ENCODE measurements at places on chromosomes 7 and 10. TPM values are rescaled to one million over a fixed set of nuclear protein-coding genes. Genes with fewer than 3 reads are reported as not detected.

C10orf53 gene
- not detected for total RNA-seq

TEX36 gene
- total RNA-seq, result not detected

ZP3 gene
- total RNA-seq, result 1.1 TPM

HMX3 gene
- total RNA-seq, result not detected

CDNF gene
- total RNA-seq, result not detected

- no peak overlapping the region for H3K27ac ChIP-seq
- no peaks in the 10 kb centered on the region for H3K36me3 ChIP-seq
- no peak overlapping the region for H3K4me3 ChIP-seq
- H3K27me3 ChIP-seq, result no peaks in the 10 kb centered on the region
- DNase-seq, result no peak
Observed at GRCh38 chr7:96658022-96658412, 51.6 kb downstream of the SEM1 start.

DNA sequence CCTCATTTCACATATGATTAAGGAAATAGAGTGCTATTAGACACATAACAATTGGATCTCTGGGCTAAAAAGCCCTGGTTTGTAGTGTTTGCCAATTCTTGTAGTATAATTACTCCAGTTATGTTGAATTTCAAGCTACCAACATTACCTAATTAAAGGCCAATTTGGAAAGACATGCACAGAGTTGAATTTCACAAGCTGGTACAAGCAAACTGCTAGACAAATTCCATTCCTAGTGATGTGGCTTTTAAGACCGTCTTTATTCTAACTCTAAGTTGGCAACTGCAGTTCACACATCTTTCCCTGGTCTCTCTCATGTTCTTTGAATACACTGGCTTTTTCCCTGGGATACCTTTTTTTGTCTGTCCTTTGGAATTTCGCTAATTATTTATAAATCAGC lies 384.1 kb upstream of the CNTNAP2 start:
- no peak overlapping the region for H3K4me3 ChIP-seq
- no peak for DNase-seq
- no peaks in the 10 kb centered on the region for H3K4me1 ChIP-seq

DNA sequence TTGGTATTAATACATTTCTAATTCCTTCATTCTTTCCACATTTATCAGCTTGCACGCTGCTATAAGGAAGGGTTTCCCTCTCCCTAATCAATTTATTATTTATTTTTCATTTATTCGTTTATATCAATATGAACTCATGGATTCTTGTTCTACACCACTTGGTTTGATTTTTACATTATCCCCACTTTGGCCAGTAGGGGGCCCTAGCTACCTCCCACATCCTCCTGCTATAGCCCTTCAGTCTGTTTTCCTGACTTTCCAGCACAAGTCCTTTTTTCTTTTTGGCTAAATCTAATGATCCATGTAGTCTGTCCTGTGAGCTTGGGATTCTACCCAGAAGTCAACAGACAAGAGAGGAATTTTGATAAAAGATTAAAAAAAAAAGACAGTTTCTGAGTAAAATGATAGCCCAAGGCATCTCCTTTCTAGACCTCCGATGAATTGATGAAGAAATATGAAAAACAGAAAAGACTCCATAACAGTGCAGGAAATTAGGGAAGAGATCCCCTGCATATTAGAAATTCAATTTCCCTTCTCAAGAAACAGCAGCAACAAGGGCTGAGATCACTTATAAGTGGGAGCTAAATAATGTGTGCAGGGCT lies 47.7 kb downstream of the LYZL2 start:
- H3K27me3 ChIP-seq, result no peaks in the 10 kb centered on the region
- H3K36me3 ChIP-seq, result no peaks in the 10 kb centered on the region
- no peak for DNase-seq
- H3K4me3 ChIP-seq, result no peak overlapping the region
- H3K27ac ChIP-seq, result no peak overlapping the region
- H3K4me1 ChIP-seq, result no peaks in the 10 kb centered on the region

- no peak overlapping the region for H3K4me3 ChIP-seq
- H3K4me1 ChIP-seq, result no peaks in the 10 kb centered on the region
- no peak overlapping the region for H3K27ac ChIP-seq
- H3K36me3 ChIP-seq, result no peaks in the 10 kb centered on the region
- no peaks in the 10 kb centered on the region for H3K27me3 ChIP-seq
- no peak for DNase-seq
Observed at GRCh38 chr10:124144536-124144935, 51.1 kb upstream of the CHST15 start.

- H3K4me3 ChIP-seq, result no peak overlapping the region
- DNase-seq, result no peak
- no peaks in the 10 kb centered on the region for H3K4me1 ChIP-seq
- H3K36me3 ChIP-seq, result no peaks in the 10 kb centered on the region
Observed at GRCh38 chr7:109663806-109664205, 1094.1 kb downstream of the DNAJB9 start.

DNA sequence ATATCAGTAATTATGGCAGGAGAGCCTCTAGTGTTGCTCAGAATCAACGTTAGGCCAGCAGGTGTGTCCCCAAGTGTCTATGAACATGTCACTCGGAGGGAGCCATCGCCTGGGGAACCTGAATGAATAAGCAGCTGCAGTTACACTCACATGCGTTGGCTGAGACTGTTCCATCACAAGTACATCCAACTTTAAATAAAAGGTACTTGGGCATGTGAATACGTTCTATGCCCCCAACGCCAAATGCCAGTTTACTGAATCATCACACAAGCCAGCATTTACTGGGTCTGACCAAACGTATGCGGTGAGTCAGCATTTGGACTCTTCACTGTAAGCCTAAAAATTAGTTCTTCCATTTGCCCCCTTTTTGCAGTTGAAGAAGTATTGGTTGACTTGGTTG lies 207.6 kb upstream of the PLXNA4 start:
- H3K4me3 ChIP-seq, result no peak overlapping the region
- H3K27me3 ChIP-seq, result no peaks in the 10 kb centered on the region
- H3K36me3 ChIP-seq, result peaks cover 8% of the 10 kb centered on the region
- DNase-seq, result no peak
- H3K27ac ChIP-seq, result no peak overlapping the region

- no peaks in the 10 kb centered on the region for H3K27me3 ChIP-seq
- H3K27ac ChIP-seq, result no peak overlapping the region
- no peaks in the 10 kb centered on the region for H3K4me1 ChIP-seq
- H3K36me3 ChIP-seq, result peaks cover 64% of the 10 kb centered on the region
Observed at GRCh38 chr10:77832238-77832637, 94.3 kb downstream of the DLG5 start.

DNA sequence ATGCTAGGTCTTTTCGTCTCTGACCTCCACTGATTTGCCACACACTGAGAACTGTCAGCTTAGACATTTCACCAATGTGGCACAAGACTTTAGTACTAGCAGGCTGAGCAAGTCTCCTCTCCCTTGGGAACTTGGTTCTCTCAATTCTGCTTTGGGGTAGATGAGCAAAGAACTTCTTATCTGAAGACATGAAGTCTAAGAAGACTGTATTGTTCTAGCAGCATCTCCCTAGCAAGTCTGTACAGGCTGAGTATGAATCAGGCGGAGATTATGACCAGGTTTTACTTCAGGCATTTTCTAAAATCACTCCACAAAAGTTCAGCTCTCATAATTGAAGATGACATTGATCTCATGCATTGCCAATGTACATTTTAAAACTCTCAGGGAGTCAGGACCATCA lies 23.8 kb upstream of the STN1 start:
- H3K4me1 ChIP-seq, result no peaks in the 10 kb centered on the region
- H3K4me3 ChIP-seq, result no peak overlapping the region

DNA sequence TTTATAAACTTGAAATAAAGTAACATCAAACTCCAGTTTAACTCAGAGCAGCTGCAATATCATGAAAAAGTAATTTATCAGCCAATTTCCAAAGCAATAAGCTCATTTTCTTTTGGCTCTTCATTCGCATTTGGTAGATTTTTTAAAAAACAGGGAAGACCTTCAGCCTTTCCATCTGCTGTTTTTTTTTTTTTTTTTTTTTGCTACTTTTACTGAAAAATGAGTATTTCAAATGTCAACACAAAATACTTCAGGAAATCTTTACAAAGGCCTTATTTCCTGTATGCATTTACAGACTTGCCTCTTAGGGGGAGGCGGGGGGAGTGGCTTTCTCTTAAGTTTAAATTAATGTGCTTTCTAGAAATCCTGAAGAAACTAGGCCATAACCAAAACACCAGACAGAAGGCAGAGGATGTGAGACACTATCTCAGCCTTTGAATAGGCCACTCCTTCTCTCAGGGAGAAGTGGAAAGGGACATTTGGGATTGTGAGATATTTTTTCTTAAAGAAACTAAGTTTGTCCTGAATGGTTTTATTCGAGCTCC lies 91.8 kb downstream of the COL28A1 start:
- no peak for DNase-seq
- H3K27ac ChIP-seq, result no peak overlapping the region
- no peaks in the 10 kb centered on the region for H3K4me1 ChIP-seq
- no peaks in the 10 kb centered on the region for H3K36me3 ChIP-seq
- H3K27me3 ChIP-seq, result no peaks in the 10 kb centered on the region

DNA sequence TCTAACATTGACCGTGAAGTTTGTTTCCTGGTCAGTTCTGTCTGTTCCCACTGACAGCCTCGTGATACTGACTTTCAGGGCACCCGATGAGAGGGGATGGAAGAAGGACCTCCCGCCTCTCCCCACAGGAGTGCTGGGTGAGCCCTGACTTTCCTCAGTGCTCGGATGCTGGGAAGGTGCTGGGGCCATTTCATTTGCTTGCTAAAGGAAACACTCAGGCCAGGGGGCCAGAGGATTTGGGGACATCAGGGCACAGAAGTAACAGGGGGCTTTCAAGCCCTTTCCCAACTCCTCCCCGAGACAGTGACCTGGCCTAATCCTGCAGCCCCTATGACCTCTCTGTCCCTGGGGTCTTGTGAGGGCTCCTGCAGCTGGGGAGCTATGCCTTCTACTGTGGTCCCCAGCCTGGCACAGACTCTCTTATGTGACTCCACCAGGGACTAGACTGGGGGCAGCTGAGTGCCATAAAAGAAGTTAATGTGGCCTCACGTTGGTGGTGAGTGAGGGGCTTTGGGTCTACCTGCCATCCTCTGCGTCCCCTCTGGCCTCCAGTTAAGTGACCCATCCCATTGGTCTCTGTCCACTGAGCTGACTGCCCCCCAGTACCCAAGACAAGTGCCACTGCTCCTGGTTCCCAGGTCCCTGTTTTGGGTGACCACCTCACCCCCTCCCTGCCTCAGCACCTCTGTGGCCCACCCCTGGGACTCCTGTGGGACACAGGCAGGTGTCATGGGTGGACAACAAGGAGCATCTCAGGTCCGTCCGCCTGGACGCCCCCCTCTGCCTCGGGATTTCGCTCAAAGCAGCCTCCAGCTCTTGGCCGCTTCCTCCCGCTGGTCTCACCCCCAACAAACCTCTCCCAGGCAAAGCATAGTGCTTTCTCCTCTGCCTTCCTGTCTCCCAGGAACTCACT lies 33.4 kb upstream of the HSPA12A start:
- H3K4me1 ChIP-seq, result no peaks in the 10 kb centered on the region
- no peak overlapping the region for H3K27ac ChIP-seq
- no peaks in the 10 kb centered on the region for H3K27me3 ChIP-seq
- H3K4me3 ChIP-seq, result no peak overlapping the region
- DNase-seq, result no peak

- no peak overlapping the region for H3K27ac ChIP-seq
- no peaks in the 10 kb centered on the region for H3K27me3 ChIP-seq
- H3K4me3 ChIP-seq, result no peak overlapping the region
- DNase-seq, result no peak
- no peaks in the 10 kb centered on the region for H3K4me1 ChIP-seq
Observed at GRCh38 chr10:33074443-33074842, 116.4 kb upstream of the ITGB1 start.

- no peak overlapping the region for H3K27ac ChIP-seq
- DNase-seq, result no peak
- H3K4me1 ChIP-seq, result no peaks in the 10 kb centered on the region
- no peaks in the 10 kb centered on the region for H3K27me3 ChIP-seq
- H3K36me3 ChIP-seq, result no peaks in the 10 kb centered on the region
- H3K4me3 ChIP-seq, result no peak overlapping the region
Observed at GRCh38 chr7:70646536-70647248, 485.3 kb upstream of the GALNT17 start.

Data from ascending aorta (tissue), 2 donors.